ENCODE measurements at places on chromosomes 12 and 14. TPM values are rescaled to one million over a fixed set of nuclear protein-coding genes. Genes with fewer than 3 reads are reported as not detected.

CCDC177 gene
- total RNA-seq, result not detected

CRACR2A gene
- total RNA-seq, result 4.2 TPM

INSM2 gene
- not detected for total RNA-seq

OR6C65 gene
- total RNA-seq, result not detected

SLC6A15 gene
- total RNA-seq, result 3.2 TPM

REP15 gene
- 1.2 TPM for total RNA-seq

CIT gene
- total RNA-seq, result 7.1 TPM

FBRSL1 gene
- 11.2 TPM for total RNA-seq

FOXM1 gene
- total RNA-seq, result 4.2 TPM

OTOGL gene
- total RNA-seq, result 0.15 TPM

GTF2H3 gene
- total RNA-seq, result 27.8 TPM
